ENCODE measurements at places on chromosomes 5 and 9.

- DNase-seq: no peak
These were observed 46.8 kb downstream of the ACO1 start for GRCh38 chr9:32431196-32431595.

- no peak for DNase-seq
These were observed 48.6 kb upstream of the OLFM1 start for GRCh38 chr9:135038826-135039225.

DNA sequence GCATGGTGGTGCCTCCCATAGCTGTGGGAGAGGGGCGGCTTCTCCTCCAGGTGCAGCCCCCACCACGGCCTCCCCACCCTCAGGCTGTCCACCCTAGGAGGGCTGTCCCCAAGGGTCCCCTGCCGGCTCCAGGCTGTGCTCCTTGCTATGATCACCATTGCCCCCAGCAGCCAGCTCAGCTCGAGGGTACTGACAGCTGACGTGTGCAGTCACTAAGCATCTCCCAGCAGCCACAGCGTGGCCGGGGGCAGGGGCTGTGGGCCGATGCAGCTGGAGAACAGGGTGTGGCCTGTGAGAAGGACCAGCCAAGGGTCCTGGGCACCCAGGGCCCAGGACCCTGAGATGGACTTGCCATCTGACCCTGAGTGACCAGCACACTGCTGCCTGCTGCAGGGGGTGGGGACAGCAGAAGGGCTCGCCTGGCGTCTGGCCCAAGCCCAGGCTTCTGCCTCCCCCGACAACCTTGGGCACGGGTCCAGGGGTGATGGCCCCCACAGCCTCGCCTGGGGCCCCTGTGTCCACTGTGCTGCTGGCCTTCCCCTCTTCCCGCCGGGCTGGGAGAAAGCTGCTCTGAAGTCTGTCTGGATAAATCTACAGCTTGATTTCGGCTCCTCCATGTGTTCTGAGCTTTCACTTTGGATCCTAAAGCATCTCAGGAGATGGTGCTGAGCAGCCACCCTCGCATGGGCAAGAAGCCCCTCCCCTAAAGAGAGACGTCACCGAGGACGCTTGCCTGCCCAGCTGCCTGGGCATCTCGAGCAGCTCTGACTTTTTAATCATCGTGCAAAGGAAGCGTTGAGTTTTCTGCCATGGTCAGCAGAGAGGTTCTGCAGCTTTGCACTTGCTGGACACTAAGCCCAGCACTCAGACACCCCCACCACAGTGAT is 5.5 kb downstream of the KCNT1 start:
- no peak for DNase-seq

DNA sequence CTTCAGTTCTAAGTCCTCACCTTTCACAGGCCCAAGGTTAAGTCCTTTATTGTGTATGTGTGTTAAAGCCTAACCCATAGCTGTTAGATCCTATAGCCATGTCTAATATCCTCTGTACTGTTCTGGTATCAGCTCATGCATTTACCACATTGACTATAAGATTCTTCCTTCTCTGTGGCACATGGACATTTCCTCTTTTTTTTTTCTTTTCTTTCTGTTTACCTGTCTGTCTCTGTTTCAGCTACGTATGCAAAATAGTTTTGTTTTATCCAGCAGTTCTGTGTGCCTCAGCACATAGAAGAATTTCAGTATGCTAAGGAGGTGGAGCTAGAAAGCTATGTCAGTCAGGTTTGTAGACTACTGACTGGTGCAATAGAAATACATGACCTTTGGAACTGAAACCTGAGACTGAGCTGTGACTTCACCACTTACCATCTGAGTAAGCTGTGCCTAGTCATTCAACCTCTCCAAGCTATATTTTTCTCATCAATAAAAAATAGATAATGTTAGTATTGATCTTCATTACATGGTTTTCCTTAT is 155.6 kb upstream of the VLDLR start:
- no peak for DNase-seq

DNA sequence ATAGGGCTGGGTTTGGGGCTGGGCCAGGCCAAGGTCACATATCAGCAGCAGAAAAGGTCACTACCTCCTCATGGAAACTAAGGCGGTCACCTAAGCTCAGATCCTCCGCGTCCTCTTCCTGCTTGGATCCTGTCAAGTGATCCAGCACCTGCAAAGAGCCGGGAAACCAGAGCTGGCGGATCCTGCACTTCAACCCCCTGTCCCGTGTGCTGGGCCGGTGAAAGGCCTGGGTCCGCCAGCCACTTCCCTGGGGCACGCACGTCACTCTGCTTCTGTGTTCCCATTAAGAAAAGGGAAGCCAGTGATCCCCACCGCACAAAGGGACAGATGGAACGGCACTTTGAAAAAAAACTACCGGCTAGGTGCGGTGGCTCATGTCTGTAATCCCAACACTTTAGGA is 61.3 kb upstream of the STXBP1 start:
- DNase-seq: no peak

DNA sequence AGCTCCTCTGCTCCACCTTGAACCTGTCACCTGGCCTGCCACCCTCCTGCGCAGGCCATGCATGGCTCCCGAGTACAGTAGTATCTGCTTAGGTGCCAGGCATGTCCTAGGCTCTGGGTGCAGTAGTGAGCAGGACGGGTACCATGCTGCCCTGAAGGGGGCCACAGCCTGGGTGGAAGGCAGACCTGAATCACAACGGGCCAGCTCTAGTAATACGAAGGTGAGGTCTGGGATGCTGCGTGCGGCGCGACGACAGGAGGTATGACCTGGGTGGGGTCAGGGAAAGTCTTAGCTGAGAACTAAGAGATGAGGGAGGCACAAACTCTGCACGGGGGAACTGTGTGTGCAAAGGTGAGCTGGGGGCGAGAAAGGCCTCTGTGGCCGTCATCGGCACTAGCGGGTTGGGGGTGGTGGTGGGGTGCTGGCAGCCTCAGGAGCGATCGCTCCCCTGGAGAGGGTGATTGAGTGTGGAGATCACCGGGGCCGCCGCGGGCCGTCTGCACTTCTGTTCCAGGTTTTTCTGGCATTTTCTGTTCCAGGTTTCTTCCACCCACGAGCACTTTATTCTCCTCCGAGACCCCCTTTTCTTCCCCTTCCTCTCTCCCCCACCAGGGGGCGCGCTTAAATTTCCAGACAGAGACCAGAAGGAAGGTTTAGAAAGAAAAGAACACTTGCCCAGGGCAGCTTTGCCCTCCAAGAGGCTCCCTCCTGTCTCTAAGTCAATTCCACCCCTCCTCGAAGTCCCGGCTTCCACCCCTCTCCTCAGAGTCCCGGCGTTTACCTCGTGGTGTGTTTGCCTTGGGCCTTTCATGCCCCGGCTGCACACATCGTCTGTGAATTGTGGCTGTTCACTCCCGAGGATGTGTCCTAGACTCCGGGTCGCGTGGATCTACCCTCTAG is 15.1 kb downstream of the PDLIM4 start:
- peak; percentile 39 for DNase-seq

- no peak for DNase-seq
These were observed 83.5 kb upstream of the SEMA6A start for GRCh38 chr5:116658141-116658540.
